ENCODE measurements at places on chromosomes 5 and 9.

DNA sequence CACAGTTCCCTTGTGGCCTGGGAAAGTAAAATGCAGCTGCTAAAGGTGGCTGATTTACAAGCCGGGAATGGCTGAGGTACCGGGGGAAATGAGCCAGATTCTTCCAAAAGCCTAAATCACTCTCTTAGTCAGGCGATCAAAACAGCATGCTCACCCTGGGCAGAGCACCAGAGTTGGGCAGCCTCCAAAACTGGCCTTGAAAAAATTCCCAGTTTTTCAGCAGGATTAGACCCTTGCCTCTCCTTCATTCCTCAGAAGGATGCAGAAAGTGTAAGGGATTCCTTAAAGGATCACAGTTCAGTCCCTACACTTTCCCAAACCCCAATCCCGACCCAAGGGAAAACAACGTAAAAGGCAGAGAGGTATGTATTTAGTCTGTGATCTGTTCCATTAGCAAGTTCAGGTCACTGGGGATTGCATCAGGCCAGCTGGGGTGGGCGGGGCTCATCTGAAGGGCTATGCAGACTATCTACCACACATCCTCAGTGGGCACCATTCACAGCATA, 16.9 kb downstream of the TMEM174 start:
- no peak for DNase-seq

- no peak for DNase-seq
Measured at GRCh38 chr5:32329395-32329834, 16.7 kb upstream of the MTMR12 start.

GRCh38 chr5:151164687-151165392, 7.3 kb upstream of the ANXA6 start:
- DNase-seq = peak; percentile 28

DNA sequence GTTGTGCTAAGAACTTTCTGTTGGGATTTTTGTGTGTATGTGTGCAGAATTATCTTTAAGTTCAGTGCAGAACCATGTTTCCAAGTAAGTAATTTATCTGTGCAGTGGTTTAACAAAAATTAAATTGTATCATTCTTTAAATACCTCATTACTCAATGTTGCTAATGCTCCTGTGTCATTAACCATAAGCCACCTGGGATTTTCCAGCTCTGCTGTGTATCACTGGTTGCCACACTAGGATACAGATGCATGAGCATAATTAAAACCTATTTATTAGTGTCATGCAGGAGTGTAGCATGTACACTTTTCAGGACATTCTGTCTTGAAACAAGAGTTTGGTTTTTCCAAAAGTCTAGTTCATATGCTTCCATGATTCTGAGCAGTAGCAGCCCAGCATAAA, 120.4 kb upstream of the PTGER4 start:
- DNase-seq = no peak

- DNase-seq = no peak
Measured at GRCh38 chr5:124823380-124823779, 76.9 kb upstream of the ZNF608 start.

All from foreskin keratinocyte (primary cell).